ENCODE measurements at places on chromosomes 6 and 20.
A peak's percentile ranks its signal among the peaks of the same experiment; 100 is the strongest.

DNA sequence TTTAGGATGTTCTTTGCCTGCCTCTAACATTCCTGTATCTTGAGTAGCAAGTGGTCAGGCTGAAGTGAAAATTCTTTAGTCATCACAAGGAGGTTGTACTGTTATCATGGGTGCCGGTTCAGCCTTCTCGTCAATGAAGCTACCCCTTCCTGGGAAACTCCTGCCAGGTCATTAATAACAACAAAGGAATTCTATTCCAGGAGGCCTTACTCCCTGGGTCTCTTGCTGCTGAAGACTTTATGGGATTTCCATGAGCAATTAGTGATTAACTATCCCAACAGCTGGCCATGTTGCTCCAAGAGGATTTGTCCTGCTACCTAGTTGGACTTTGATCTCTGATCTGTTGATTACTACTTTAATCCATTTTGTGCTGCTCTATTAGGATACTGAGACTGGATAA, 62.7 kb upstream of the ELOVL5 start:
- DNase-seq, result no peak

GRCh38 chr20:39310363-39310995, 348.3 kb downstream of the DHX35 start:
- no peak for DNase-seq

DNA sequence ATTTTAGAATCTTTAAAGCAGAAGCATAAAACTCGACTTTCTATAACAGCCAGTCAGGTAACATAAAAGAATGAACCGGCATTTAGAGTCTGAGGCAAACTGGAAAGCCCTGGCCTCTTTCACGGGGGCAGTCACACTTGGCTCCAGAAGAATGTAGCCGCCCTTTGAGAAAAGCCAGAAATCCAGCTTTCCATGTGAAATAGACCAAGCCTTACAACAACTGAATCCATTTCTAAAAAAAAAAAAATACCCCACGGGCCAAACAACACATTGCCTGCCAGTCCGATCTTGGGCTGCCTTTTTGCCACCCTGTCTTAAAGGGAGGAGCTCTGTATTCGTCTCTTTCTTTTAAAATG, 252.9 kb upstream of the TAB2 start:
- DNase-seq, result no peak

- DNase-seq, result no peak
Observed at GRCh38 chr6:146851837-146852236, 253.1 kb downstream of the ADGB start.

DNA sequence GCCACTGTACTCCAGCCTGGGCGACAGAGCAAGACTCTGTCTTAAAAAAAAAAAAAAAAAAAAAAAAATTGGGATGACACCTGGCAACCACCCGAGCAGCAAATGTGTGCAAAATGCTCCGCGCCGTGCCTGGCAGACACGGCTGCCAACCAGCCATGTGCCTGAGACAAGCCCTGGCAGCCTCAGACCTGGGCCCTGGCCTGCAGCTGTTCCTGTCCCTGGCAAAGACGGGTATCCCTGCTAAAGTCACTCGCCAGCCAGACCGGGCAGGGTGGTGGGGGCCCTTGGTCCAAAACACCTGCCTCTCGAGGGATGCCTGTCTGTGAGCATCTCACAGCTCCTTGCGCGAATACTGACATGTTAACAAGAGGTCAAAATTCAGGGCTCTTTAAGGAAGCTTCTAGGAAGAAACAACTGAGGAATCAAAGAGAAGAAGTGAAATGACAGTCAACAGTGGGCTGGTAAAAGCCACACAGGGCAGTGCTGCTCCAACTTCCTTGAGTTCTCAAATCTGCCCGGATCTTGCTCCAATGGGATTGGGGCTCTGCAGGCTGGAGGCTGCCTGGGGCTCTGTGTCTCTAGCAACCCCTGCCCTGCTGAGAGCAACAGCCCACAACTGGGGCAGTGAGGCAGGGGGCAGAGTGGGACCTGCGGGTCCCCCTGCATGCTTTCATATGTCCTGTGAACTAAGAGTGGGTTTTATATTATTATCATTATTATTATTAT, 53.4 kb downstream of the SYTL3 start:
- DNase-seq, result peak; percentile 54

DNA sequence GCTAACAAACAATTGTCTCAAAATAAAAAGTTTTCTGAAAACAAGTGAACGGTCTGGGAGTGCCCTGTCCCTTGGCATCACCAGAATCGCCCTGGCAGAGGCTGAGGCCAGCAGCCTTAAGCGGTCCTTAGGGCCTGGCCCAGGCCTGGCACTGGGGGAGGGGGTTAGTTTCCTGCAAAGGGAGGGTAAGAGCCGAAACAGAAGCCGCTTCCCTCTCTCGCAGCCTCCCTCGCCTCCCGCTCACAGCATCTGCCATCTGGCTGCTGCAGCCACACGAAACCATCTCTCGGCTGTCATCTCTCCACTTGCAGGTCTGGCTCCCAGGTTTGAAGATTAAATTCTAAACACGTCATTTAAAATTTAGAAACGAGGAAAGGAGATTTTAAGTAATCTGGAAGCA, 31.5 kb downstream of the PMEPA1 start:
- DNase-seq, result no peak

DNA sequence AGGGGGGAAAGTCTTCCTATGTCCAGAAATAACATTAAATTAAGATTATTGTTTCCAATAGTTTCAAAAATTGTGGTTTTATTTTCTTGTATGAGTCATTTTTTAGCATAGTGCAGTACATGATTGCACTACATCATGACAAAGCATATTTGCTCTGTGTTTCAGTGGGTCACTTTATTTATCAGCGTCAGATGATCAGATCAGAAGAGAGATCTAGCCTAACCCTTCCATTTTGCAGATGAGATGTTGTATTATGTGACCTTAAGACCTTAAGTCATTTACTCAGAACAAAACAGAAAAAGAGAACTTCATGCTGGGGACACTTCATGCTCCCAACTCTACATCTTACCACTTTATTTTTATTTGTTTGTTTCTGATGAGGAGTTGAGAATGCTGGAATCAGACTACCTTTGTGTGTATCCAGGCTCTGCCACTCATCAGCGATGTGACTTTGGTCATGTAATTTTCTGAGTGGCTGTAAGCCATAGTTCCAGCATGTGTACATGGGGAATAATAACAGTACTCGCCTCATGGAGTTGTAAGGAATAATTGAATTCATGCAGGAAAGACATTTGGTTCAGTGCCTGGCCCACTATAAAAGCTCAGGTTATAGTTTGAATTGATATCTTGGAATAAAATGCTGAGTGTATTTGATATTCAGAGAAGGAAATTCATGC, 13.5 kb downstream of the EYA4 start:
- DNase-seq, result no peak

GRCh38 chr6:89807581-89807980, 12.0 kb downstream of the MDN1 start:
- no peak for DNase-seq

GRCh38 chr6:46690911-46691451, 3.3 kb downstream of the TDRD6 start:
- no peak for DNase-seq

- DNase-seq, result no peak
Observed at GRCh38 chr6:110687326-110687725, 127.9 kb downstream of the CDK19 start.

- no peak for DNase-seq
Observed at GRCh38 chr20:57030611-57031600, 235.5 kb downstream of the BMP7 start.

DNA sequence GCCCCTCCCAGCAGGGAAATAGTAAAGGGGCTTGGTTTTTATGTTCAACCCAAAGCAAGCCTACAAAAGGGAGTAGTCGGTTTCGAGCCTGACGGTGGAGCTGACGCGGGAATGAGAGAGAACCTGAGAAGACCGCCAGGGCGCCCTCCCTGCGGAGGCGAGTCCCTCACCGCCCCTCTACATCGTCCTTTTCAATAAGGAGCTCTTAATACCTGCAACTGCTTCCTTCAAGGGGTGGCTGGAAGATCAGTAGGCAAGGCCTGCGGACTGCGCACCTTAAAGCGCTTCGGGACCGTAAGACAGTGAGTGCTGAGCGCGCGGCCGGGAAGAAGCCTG, 709 bp upstream of the ZNF76 start:
- no peak for DNase-seq

DNA sequence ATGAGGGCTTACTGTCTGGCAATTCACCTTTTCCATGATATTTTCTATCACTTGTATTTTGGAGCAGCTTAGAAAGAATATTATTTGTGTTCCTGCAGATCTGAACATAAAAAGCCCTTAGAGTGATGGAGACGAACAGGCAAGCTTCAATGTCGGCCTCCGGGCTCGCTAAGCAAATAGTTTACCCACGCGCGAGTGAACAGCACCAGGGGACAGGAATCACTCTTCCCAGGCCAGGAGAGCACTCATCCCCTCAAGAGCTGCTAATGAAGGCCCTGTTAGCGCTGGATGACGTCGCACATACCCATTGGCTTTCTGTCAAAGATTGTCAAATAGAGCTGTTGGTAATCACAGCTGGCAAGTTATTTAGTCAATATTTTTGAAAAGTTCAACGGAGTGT, 395.7 kb downstream of the ZFAND3 start:
- DNase-seq, result no peak

DNA sequence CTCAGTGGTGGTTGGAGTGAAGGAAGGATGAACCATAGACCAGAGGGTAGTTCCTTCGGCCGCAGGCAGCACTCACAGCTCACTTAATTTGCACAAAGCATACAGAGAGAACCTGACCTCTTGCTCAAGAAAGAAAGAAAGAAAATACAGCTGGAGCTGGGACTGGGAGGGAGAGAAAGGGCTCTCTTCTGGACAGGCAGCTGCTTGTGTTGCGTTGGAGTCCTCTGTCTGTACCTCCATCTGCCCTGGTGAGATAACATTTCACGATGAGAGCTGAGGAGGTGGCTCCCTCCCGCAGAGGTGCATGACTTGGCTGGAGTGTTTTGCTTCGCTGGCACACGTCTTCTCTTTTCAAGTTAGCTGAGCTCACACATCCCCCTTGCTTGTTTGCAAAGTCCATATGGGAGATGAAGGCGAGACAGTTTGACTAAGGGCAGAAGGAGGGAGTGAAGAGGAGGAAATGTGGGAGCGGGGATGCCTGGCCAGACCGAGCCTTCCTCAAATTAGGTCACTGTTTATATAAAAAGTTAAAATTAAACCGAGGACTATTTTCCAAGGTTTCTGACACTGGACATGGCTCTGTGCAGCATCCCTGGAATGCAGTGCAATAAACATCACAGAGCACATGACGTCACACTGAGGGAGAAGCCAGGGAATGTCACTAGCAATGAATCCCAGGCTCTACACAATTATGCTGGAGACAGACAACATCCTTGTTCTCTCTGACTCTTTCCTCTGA, 359.4 kb downstream of the CD83 start:
- no peak for DNase-seq

DNA sequence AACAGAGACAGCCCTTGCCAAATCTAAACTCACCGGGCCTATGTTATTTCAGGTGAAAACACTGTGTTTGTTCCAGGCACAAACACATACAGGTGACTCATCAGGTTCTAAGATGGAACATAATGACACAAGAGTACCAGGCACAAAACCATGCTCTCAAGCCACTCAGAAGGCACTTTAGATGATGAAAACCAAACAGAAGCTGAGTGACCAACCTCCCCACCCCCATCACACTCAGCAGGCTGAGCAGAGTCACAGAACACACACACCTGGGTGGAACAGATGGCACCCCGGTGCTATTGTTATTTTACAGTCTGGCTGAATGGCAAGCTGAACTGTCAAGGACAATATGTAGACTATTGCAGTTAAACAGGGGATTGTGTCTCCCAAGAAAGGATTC, 20.6 kb upstream of the NKX2-2 start:
- no peak for DNase-seq

DNA sequence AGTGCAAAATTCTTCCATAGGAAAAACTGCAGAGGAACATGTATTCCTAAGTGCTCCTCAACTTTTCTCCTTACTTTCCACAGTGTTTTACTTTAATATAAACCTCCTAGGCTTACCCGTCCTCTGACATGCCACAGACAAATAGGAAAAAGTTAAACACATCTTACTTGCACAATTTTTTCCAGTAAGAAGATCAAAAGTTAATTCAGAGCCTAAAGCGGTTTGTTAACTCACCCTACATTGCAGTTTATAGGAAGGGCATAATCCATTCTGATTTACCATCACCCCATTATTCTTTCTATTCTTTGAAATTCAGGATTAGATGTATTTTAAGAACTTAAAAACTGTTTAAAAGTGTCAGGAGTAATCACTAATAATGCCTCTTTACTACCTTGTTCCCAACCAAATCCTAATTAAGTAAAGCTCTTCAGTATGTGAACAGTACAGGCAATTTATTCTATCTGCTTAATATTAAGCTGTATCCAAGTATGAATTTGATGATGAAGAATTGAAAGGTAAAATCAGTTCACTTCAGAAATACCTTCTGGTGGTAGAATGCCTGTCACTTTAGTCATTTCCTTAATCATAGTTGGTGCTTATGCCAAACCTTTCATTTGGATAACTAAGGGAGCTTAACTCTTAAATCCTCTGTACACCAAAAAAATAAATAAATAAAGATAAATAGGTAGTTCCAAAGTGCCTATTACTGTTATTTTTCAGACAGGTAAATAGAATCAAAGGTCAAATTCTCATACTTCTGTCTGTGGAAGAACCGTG, 292.0 kb downstream of the ALDH8A1 start:
- DNase-seq, result no peak

DNA sequence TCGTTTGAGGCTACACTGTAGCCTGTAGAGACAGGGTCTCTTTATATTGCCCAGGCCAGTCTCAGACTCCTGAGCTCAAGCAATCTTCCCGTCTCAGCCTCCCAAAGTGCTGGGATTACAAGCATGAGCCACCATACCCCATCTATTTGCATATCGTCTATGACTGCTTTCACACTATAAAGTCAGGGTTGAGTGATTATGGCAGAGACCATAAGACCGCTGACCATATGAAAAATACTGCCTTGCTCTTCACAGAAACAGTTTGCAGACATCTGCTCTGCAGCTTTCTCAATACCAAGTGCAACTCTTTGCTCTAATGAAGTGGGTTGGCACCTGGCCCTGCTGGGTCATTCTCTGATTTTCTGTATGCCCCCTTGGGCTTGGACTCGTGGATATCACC, 79.5 kb upstream of the PAK5 start:
- no peak for DNase-seq

DNA sequence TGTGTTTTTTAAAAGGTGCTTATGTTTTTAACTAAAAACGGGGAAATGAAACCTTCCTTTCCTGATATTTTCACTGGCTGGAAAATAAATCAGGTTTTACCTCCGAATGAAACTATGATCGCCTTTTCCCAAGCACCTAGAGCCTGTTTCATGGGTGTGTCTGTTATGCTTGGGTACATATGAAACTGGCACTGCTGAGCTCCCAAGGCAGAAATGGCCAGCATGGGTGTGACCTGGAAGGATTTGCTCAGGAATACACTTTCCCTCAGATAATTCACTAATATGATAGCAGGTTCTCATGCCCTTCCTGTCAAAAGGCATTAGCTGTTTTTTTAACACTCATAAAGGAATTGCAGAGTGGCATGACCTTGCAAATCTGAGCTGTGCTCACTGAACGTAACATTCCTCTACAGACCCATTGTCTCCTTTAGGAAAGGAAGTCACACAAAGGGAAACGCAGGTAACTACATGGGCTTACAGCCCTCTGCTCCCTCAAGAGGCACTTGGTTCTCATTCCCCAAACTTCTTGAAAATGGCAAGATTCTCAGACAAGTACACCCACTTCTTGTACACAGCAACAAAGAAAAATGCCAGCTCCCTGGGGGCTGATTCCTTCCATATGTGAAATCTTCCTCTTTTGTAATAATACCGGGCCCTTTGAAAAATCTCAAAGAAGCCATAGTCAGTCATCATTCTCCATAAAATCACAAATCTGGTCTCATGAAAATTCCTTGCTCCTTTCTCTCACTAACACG, 72.7 kb downstream of the METTL24 start:
- DNase-seq, result no peak
